ENCODE measurements at places on chromosomes 2 and 18. TPM values are rescaled to one million over a fixed set of nuclear protein-coding genes. Genes with fewer than 3 reads are reported as not detected.

DNA sequence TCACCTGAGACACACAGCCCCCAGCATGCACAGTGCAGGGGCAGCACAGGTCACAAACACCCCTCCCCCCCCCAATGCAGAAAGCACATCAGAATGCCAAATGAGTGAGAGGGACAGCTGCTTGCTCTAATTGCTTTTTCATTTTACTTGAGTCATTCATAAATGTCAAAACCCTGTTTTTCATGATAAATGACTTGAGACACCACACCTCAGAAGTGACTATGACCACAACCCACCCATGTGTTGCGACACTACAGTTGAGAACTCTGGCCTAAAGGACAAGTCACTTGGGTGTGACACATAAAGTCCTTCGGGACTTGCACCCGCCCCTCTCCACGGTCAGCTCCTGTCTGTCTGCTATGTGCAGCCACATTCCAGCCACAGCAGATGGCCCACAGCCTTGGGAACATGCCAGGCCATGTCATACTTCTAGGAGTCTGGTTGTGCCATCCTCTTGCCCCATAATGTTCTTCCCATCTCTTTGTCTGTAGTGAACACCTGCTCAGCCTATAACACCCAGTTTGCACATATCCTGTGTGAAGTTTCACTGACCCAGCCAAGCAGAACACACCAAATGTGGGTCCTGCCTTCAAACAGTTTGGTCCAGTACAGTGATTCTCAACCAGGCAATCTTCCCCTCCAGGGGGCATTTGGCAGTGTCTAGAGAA is 30.2 kb upstream of the RIOK3 start:
- no peak for DNase-seq

PSD4 gene
- polyA plus RNA-seq = 7.1 TPM

- DNase-seq = no peak
These were observed 13.2 kb downstream of the SLC9A2 start for GRCh38 chr2:102632380-102633175.

GRCh38 chr2:99374747-99375146 is 37.6 kb downstream of the EIF5B start:
- DNase-seq = no peak

TXNDC2 gene
- not detected for polyA plus RNA-seq

DNA sequence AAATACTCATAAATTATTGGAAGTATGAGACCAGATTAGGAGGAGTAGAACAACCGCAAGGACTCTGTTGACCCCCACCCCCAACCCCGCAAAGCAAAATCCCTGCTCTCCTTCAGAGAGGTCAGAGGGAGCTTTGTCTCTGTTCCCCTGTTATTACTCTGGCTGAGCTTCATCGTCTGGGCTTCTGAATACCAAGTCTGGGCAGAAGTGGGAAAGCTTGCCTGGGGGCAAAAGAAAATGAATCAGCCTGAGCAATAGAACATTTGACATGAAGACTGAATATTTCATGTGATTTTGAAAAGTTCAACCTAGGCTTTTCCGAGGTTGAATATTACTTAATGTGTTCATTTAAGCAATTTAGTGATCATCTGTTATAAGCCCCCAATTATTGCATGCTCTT is 114.6 kb upstream of the ARHGAP28 start:
- no peak for DNase-seq

GRCh38 chr2:40658941-40659340 is 207.1 kb upstream of the SLC8A1 start:
- no peak for DNase-seq

DNA sequence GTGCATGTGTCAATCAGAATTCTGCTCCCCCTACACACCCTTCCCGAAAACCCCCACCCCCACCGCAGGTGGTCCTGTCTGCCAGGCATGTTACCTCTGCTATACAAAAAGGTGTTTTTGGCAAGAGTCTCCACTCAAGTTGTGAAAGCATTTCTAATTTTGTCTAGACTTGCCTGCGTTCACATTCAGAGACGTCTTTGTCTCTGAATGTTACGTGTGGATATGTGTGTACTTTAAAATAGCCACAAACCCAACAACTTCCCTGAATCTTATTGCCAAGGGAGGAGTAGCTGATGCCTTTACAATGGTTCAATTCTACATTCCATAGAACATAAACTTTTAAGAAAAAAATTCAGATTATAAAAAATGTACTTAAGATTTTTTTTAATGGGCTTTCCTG is 66.6 kb downstream of the ITGA4 start:
- no peak for DNase-seq

DNA sequence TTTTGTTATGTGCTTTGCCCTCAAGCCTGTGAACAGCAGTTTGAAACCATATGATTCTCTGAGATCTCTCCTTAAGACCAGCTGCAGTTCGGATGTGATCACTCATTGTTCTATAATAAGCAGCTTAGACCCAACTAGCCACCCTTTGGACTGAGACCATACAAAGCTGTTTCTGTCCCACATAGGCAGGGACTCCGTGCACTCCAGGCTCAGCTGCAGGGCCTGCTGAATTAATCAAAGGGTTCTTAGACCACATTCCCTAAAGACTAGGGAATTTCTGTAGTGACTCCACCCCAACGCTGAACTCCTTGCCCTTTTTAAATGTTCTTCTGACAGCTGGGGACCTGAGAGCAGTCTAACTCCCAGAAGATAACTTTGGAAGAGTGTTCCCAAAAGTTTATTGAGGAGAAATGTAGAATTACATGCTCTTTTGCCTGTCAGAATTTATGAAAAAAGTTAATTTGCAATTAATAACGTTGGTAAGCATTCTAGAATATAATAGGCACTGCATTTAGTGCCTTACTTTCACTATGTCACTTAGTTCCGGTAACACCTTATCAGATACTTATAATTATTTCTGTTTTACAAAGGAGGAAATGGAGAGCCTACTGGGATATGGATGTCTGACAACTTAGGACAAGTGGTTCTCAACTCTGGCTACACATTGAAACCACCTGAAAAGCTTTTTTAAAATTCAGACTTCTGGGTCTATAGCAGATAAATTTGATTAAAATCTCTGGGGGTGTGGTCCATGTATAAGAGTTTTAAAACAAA is 42.3 kb downstream of the GULP1 start:
- DNase-seq = no peak

DNA sequence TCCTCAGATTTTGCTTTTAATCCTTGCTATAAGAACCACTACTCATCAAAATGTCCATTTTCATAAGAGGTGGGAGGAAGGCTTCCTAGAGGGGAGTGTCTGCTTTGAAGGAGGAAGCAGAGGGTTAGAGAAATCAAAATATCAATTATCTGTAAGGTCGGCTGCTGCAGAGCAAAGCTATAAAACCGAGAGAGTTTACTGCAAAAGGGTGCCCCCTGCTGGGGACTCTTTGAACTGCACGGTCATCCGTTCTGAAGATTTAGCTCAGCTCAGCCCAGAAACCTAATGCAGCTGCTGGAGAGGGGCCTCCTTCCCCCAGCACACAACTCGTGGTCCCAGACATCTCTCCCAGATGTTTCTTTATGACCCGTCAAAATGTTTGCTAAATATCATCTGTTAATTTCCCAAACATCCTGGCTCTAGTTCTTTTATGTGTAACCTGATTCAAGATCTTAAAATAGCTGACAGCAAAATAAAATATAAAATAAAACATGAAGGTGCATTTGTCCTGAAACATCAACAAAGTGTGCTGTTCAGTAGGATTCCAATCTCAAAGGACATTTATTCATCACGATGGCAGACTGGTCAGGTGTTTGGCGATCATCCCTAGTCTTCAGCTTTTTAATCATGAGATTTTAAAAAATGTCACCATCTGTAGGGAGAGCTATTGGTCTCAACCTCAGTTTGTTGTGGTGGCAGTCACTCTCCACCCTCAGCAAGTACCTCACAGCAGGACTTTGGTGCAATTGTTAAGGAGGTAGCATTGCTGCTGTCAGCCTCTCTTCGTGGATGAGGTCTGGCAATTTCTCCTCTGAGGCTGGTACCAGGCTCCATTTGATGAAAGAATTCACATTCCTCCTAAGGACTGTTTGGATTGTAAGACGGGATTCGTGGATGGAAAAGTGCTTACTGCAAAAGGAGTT is 185.9 kb downstream of the MTX2 start:
- DNase-seq = peak; percentile 87

KLHL30 gene
- polyA plus RNA-seq = 0.94 TPM

DNA sequence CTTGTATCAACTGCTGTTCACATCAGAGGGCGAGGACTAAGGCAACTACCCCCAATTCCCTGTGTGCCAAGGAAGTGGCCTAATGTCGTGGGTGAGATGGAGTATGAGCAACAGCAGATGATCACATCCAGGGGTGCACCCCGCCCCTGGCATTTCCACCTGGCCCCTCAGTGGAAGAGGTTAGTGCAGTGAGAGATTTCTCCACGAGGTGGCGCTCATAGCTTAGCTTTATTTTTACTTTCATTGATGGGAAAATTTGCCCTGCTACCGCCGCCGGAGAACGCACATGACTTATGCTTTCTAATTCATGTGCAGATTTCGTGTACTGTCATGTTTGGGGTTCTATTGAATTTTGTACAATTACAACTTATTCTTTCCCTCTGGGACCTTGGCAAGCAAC is 470.6 kb upstream of the MEX3C start:
- DNase-seq = no peak

- DNase-seq = no peak
These were observed 77.0 kb upstream of the LGALSL start for GRCh38 chr2:64376926-64377325.

DNA sequence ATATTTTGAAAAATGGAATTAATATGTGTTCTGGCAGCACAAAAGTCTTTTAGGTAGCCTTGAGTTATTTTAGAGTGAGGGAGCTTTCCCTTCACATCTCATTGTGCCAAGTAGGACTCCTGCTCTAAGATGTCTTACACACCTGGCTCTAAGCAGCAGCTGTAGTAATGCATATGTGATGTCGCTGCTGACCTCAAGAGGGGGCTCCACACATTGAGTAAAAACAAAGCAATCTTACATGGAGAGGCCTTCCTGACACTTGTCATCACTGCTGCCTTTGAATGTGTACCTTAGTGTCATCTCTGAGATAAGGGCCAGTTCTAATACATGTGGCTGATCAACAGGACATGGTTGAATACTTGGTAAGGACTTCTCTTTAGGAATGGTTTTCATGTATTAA is 75.8 kb downstream of the ACTR3 start:
- no peak for DNase-seq

GRCh38 chr2:125227843-125228392 is 1202.8 kb downstream of the CNTNAP5 start:
- DNase-seq = no peak

THAP4 gene
- polyA plus RNA-seq = 59.3 TPM

GRCh38 chr2:60483401-60483800 is 70.1 kb downstream of the BCL11A start:
- no peak for DNase-seq

ACTG2 gene
- 0.51 TPM for polyA plus RNA-seq

GRCh38 chr18:35564795-35565453 is 16.6 kb upstream of the GALNT1 start:
- DNase-seq = no peak
